Stimulated activated CD4-positive, alpha-beta T cell treated with anti-CD3 and anti-CD28 coated beads, Interleukin-1b, Interleukin-23, amount 100 ng/mL, for 1 hour (primary cell): ENCODE measurements at places on chromosomes 5 and 9.

GRCh38 chr5:53783624-53784228 is 223.3 kb downstream of the NDUFS4 start:
- no peak for DNase-seq

GRCh38 chr9:99358668-99359067 is 136.6 kb downstream of the SEC61B start:
- DNase-seq, result no peak

GRCh38 chr9:7075154-7075553 is 317.4 kb downstream of the KDM4C start:
- DNase-seq, result no peak

DNA sequence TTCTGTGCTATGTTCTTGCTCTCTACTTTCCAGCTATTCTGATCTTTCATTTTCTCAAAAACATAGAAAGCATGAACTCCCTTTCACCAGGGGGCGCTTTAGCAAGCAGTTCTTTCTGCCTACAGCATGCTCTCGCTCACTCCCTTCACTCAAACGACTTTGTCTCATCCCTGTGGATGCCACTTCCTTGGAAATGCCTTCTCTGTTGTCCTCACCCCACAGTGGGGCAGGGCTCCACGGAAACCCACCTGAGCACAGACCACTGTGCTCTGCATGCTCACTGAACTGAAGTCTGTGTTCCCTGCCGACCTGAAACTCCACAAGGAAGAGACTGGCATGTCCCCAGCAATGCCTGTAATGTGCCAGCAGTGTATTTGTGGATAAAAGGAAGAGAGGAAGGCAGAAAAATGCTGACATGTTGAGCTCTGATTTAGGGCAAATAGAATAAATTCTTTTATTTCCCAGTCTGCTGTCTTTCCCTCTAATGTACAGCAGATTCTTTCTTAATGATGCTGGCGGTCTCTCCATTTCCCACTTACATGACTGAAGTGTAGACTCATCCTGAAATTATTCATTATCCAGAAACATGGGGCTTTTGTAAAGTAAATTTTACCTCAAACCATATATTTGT is 4.9 kb upstream of the ROR2 start:
- DNase-seq, result no peak

DNA sequence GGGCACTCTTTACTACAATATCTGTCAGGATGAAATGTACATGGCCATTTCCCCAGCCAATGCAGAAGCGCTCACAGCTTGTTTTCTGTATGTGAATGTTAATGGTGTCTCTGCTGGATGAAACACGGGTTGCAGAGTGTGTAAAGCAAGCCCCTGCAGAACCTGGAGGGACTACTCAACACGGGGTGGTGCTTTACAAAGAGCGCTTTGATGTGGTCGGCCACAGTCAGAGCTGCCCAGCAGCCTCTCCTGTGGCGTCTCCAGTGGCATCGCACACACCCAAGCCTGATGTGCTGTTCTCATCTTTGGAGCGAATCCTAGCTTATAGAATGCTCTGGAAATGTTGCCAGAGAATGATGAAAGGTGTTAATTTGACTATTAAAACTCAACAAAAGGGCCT is 162.7 kb upstream of the NFIL3 start:
- DNase-seq, result no peak

- DNase-seq, result no peak
Measured at GRCh38 chr5:179219661-179220620, 125.3 kb downstream of the ADAMTS2 start.

- no peak for DNase-seq
Measured at GRCh38 chr5:75054134-75054930, 2.0 kb upstream of the GCNT4 start.
